ENCODE measurements at places on chromosomes 7 and 10.
A peak's percentile ranks its signal among the peaks of the same experiment; 100 is the strongest.

DNA sequence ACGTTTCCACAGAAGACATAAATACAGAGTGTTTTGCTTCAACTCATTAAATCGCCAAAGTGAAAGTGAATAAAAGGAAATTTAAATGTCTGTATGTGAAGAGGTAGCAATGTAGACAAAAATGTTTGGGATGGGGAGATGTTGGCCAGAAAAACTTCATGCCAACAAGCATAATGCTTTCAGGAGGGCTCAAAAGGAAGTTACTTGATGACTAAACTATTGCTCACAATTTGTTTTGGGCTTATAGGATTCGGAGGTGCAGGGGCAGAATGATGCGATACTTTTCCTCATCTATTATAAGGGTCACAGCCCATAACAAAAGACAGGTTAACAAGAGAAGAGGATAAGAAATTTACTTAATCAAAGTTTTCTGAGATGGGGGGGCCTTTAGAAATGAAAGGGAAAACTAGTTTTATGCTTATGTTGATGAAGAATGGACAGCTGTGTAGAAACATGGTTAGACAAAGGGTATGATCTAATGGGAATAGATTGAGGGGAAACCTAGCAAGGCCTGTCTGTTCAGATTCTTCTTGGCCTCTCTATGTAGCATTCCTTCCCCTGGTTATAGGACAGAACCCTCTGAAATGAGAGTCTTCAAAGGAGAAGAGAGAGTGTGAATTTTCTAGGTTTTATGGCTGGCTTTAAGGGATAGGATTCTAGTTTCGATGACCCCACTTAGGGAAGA is 898.6 kb downstream of the LRMDA start:
- DNase-seq: peak; percentile 30

- no peak for DNase-seq
Measured at GRCh38 chr10:76645341-76645740, 992.3 kb downstream of the KCNMA1 start.

- no peak for DNase-seq
Measured at GRCh38 chr10:127698886-127699285, 38.1 kb upstream of the FOXI2 start.

DNA sequence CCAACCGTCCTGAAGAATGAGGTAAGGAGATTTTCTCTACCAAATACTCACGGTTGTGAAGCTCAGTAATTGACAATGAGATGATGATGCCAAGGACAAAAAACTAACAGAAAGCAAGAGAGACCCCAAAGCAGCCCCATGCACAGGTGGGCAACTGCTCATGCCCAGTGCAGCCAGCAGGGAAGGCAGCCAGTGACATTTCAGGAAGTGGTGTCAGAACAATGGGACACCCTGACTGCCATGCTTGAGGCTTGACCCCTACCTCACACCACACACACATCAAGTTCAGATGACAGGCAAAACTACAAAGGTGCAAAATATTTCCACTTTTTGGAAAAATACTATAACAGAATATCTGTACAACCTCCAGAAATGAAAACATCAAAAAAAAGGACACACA is 66.9 kb downstream of the CFAP46 start:
- DNase-seq: no peak

GRCh38 chr10:609868-610545 is 79.5 kb downstream of the DIP2C start:
- no peak for DNase-seq

DNA sequence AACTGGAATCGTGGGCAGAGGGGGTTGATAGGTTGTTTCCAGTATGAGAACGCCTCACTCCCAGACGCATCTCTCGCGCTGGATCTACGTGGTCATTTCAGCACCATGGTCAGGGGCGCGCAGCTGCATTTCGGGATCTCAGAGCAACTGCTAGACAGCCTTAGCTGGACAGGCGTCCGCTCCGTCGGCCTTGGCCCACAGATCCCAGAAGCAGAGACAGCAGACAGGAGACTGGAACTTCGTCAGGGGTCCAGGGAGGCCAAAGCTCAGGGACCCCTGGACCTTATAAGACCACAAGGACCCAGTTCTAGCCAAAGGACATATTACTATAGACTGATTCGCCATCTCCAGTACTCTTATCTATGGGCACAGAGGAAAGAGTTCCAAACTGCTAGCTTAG is 5.3 kb downstream of the NEUROG3 start:
- DNase-seq: peak; percentile 82
